GM06990 (cell line): ENCODE measurements at places on chromosomes 3 and 15.

DNA sequence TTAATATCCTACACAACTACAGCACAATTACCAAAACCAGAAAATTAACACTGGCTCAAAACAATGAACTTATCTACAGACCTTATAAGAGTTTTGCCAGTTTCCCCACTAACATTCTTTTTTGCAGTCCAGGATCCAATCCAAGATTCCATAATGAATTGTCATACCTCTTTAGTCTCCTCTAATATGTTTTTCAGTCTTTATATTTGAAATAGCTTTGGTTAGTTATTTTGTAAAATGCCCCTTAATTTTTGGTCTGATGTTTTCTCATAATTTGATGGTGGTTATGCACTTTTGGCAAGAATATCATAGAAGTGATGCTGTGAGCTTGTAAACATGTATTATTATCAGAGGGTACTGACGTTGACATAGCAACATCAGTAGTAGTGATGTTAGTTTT is 124.3 kb downstream of the ISL2 start:
- DNase-seq: no peak

GRCh38 chr3:66208189-66208588 is 12.6 kb upstream of the SLC25A26 start:
- no peak for DNase-seq

- DNase-seq: no peak
Measured at GRCh38 chr3:28745436-28745835, 396.8 kb upstream of the AZI2 start.

GRCh38 chr15:87579537-87579936 is 677.0 kb downstream of the NTRK3 start:
- no peak for DNase-seq

DNA sequence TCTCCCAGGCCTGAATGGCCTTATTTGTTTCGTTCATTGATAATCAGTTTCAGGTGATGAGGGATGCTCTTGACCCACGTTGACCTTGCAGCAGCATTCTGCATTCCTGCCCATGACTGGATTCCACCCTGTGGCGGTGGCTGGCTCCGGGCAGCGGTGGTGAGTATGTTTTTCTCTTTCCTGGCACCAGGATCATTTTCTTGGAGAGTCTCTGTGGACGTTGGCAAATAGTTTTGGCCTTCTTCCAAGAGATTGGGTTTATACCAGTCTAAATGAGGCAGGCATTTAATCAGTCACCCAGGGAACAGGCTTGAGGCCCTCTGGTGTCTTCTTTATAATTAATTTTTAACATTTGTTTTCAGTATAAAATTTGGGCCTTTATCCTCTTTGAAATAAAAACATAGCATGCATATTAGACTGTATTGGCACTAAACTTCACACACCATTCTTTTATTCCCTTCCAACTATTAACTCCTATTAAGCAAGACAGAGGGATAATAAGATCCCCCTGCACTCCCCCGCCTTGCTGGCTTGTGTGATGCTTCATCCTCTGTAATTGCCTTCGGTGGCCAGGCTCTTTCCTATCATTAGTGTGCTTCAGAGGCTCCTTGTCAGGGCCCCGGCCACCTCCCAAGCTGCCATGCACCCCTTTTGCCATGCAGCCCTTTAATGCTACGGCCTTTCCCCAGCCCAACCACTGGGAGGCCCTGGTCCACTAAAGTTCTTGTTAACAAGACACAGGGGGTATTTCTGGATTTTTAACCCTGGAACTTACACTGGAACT is 176.2 kb upstream of the TOPAZ1 start:
- no peak for DNase-seq

DNA sequence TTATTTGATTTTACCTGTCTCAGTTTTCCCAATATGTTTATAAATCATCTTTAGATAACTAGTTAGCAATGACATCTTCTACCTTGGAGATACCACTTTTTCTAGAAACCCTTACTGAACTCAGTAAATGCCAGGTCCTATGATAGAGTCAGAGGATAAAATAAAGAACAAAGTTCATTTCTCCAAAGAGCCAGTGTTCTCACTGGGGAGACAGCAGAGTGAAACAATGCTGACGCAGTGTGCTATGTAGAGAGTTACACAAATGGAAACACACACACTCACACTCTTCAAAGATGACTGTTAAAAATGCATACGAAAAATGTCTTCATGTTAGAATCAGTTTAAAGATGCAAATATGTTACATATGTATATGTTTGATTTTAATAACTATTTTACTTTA is 111.3 kb downstream of the PIK3R4 start:
- no peak for DNase-seq

DNA sequence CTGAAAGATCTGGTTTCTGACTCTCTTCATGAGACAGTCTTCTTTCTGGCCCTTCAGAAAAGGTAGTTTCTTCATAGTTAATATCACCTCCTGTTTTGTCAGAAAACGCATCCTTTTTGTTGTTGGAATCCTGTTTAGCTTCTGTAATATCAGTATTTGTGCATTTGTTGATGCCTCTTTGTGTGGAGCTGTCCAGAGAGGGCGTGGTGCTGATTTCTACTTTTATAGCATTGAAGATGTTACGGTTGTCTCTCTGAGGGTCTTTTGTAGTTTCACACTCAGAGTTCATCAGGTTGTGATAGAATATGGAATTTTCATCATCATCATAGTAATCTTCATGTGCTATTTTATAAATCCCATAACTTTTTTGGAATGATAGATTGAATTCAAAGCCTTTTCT is 8.9 kb downstream of the GPR149 start:
- no peak for DNase-seq
